ENCODE measurements at places on chromosomes 1 and 21.

DNA sequence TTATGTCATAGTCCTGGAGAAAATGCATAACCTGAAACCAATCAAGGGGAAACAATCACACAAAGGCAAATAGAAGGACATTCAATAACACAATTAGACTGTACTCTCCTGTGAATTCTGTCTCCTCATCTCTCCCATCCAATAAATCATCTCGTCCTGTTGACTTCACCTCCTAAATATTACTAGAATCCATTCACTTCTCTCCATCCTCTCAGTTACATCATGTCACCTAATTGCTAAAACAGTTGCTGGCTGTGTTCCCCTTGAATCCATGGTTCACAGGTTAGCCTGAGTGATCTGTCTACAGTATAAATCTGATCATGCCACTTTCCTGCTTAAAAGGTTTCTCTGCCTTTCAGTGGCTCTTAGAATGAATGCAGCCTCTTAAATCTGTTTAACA is 220.2 kb downstream of the TGFB2 start:
- no peak for DNase-seq

GRCh38 chr1:173454966-173455524 is 22.1 kb upstream of the PRDX6 start:
- DNase-seq = no peak

GRCh38 chr1:229316166-229316565 is 26.7 kb downstream of the CCSAP start:
- DNase-seq = no peak

GRCh38 chr21:36430841-36431240 is 45.6 kb downstream of the CHAF1B start:
- no peak for DNase-seq

DNA sequence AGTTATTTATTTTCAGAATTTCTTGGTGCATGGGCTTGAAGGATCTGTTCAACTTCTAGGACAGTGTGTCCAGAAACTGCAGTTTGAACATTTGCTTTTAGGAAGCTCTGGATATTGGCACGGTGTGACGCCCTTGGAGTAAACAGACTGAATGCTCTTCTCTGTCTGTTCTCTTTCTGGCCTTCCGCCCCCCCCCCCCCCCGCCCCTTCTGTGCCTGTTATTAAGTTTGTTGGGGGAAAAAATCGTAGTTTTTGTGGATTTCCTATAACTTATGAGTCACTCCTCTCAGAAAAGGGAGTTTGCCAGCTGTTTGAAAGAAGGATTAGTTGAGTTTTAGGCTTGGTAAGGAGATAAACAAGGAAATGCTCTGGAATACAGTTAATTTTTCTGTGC is 1.2 kb downstream of the KCTD3 start:
- DNase-seq = no peak

Measured in AML-193 (cell line).